ENCODE measurements at places on chromosomes 6 and 20.
A peak's percentile ranks its signal among the peaks of the same experiment; 100 is the strongest.

- peaks cover 21% of the 10 kb centered on the region for H3K4me1 ChIP-seq
- no peak overlapping the region for H3K27ac ChIP-seq
- DNase-seq: no peak
- H3K36me3 ChIP-seq: no peaks in the 10 kb centered on the region
- H3K27me3 ChIP-seq: peaks cover 2% of the 10 kb centered on the region
These were observed 34.1 kb upstream of the TMEM14A start for GRCh38 chr6:52636830-52637229.

- no peaks in the 10 kb centered on the region for H3K36me3 ChIP-seq
- H3K27ac ChIP-seq: no peak overlapping the region
- DNase-seq: no peak
- H3K27me3 ChIP-seq: peaks cover 2% of the 10 kb centered on the region
- H3K4me3 ChIP-seq: no peak overlapping the region
These were observed 47.5 kb downstream of the OSTM1 start for GRCh38 chr6:108027056-108027455.

GRCh38 chr20:2680046-2680445, 12.5 kb upstream of the EBF4 start:
- H3K4me3 ChIP-seq: no peak overlapping the region
- DNase-seq: no peak
- peaks cover 43% of the 10 kb centered on the region for H3K27me3 ChIP-seq

DNA sequence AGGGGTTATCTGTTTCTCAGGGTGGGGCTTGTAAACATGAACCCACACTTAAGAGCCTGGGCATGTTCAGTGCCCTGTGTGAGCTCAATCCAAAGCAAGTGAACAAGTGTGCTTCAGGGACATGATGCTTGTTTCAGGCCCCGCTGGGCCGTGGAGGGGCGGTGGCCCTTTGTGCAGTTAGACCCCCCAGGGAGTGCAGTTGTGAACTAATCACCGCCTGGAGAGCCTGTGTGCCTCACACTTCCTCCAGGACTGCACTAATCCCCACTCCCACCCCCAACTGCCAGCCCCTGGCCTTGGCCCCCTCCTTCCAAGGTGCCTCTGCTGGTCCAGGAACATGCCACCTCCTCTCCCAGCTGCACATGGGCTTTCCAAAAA, 58.1 kb downstream of the RREB1 start:
- H3K36me3 ChIP-seq: peaks cover 13% of the 10 kb centered on the region
- H3K27ac ChIP-seq: no peak overlapping the region
- DNase-seq: no peak
- H3K27me3 ChIP-seq: no peaks in the 10 kb centered on the region
- no peak overlapping the region for H3K4me3 ChIP-seq

DNA sequence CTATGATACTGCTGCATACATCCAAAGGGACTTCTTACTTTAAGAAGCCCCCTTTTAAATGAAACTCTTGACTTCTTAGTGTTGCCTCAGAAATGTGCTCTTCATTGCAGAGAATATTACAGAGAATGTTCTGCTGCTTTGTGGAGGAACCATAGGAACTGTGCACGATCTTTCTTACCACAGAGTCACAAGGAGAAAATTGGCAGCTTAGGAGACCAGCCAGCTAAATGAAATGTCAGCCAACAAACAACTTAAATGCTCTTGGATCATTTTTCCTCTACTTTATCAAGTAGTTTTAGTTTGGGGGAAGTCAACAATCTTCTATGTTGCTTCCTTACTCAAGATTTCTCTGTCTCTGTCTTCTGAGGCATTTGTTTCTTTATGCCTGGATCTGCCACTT, 125.9 kb upstream of the MLIP start:
- H3K27ac ChIP-seq: peak overlapping the region; percentile 78
- H3K36me3 ChIP-seq: no peaks in the 10 kb centered on the region
- peaks cover 55% of the 10 kb centered on the region for H3K4me1 ChIP-seq
- no peak for DNase-seq
- H3K27me3 ChIP-seq: no peaks in the 10 kb centered on the region
- H3K4me3 ChIP-seq: peak overlapping the region; percentile 64

GRCh38 chr6:170298688-170299087, 7.8 kb upstream of the DLL1 start:
- H3K27ac ChIP-seq: no peak overlapping the region
- H3K4me1 ChIP-seq: no peaks in the 10 kb centered on the region
- peaks cover 9% of the 10 kb centered on the region for H3K36me3 ChIP-seq
- peaks cover 41% of the 10 kb centered on the region for H3K27me3 ChIP-seq
- no peak for DNase-seq

DNA sequence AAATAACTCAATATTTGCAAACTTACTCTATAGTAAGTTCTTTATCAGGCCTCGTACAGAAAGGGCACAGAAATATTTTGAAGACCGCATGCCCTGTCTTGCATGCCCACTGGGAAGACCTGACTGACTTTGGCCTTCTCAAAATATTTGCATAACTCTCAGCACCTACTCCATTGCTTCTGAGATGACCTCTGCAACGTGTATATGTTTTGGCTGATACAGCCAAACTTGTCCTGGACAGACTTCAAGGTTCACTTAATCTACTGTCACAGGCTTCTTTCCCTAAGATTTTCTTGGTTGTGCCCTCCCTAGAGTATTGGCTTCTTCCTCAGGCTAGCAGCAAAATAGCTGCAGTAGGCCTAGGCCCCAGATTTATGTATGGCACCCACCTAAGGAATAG, 21.5 kb upstream of the SERINC3 start:
- peaks cover 3% of the 10 kb centered on the region for H3K27me3 ChIP-seq
- H3K27ac ChIP-seq: no peak overlapping the region

GRCh38 chr6:26003102-26003694, 40.6 kb downstream of the TRIM38 start:
- H3K27me3 ChIP-seq: peaks cover 2% of the 10 kb centered on the region
- peaks cover 10% of the 10 kb centered on the region for H3K4me1 ChIP-seq
- H3K36me3 ChIP-seq: no peaks in the 10 kb centered on the region
- no peak overlapping the region for H3K4me3 ChIP-seq

GRCh38 chr6:158920311-158920905, 79.6 kb downstream of the RSPH3 start:
- no peak overlapping the region for H3K27ac ChIP-seq
- H3K4me1 ChIP-seq: peaks cover 30% of the 10 kb centered on the region
- no peak for DNase-seq
- H3K4me3 ChIP-seq: no peak overlapping the region
- H3K36me3 ChIP-seq: no peaks in the 10 kb centered on the region
- peaks cover 4% of the 10 kb centered on the region for H3K27me3 ChIP-seq

DNA sequence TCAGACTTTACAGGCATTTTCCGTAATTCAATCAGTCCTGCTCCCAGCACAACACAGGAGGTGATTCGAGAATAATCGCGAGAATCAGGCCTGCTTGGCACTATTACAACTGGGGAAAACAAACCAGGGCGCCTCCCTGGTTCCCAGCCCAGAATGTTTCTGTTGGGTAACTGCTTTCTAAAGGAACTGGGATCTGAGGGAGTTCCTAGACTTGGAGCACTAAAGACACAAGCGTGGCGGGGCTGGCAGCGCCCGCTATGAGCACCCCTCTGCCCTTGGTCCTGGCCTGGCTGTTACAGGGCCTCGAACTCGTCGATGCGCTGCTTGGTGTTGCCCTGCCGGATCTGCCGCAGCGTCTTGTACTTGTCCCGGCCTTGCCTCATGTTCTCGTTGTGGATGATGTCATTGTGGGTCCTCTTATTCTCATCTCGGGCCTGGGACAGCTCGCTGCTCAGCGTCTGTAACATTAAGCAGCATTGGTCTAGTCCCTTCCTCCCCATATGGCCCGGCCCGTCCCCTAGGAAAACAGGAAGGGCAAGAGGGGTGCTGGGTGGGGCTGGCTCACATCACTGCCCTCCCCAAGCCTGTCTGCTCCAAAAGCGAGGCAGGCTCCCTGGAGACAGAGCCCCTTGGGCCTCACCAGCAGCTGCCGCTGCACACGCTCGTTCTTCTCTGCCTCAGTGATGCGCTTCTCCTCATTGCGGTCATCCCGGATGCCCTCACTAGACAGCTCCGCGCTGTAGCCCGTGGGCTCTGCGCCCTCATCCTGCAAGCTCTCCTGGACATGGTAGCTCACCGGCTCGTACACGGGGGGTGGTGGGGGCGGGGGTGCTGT, 52.3 kb downstream of the EZR start:
- DNase-seq: no peak
- peaks cover 52% of the 10 kb centered on the region for H3K36me3 ChIP-seq
- peak overlapping the region; percentile 43 for H3K27ac ChIP-seq
- H3K4me1 ChIP-seq: no peaks in the 10 kb centered on the region

- no peaks in the 10 kb centered on the region for H3K36me3 ChIP-seq
- peaks cover 6% of the 10 kb centered on the region for H3K27me3 ChIP-seq
- no peak within 1 kb of the TSS for H3K27ac ChIP-seq
- peak within 1 kb of the TSS; percentile 82 for H3K4me3 ChIP-seq
- H3K4me1 ChIP-seq: peaks cover 7% of the 10 kb centered on the region
These were observed at the start of gene PKIB for GRCh38 chr6:122609881-122610689. TSS of gene PKIB (plus strand) at chr6:122610405. CDS start at chr6:122717795, 107,390 bp downstream.

GRCh38 chr6:23174781-23175361, 605.5 kb downstream of the HDGFL1 start:
- DNase-seq: peak; percentile 84
- H3K4me1 ChIP-seq: peaks cover 43% of the 10 kb centered on the region
- peak overlapping the region; percentile 88 for H3K4me3 ChIP-seq
- H3K27me3 ChIP-seq: peaks cover 2% of the 10 kb centered on the region
- peak overlapping the region; percentile 89 for H3K27ac ChIP-seq

DNA sequence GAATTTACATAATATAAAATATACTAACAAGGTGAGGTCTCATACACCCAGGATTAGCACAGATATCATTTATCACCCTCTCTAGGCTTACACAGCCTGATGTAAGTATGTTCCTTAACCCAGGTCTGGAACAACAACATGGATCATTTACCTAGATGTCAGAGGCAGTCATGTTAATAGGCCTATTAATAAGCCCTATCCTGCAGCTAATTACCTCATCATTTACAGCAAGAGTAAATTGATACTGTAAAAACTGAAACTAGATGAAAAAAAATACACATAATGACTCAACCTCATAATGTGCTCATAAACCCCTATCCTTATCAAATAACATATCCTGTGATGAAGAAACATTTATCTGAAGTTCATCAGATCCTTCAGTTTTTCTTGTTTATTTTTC, 334.3 kb upstream of the MANEA start:
- no peak for DNase-seq
- no peak overlapping the region for H3K4me3 ChIP-seq
- no peak overlapping the region for H3K27ac ChIP-seq

DNA sequence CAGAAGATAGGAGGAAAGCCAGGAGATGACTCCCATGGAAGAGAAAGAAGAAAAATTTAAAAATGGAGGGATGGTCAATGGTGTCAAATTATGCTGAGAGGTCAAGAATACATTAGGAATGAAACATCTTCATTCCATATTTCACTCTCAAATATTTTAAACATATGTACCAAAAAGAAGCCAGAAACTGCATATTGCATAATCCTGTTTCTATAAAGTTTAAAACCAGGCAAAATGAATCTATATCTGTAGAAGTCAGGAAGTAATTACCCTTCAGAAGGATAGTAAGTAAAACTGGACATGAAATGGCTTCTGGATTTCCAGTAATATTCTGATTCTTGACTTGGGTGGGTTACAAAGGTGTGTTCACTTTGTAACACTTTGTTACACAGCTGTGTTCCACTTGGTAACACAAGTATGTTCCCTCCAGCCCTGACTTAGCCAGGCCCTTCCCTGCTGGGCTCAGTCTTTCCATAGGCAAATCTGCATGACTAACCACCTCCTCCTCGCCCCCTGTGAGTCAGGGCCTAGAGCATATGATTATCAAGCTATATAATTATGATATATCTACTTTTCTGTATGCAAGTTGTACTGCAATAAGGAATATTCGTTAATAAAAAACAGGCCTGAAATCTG, 20.2 kb upstream of the C6orf141 start:
- H3K4me3 ChIP-seq: no peak overlapping the region
- H3K27ac ChIP-seq: no peak overlapping the region
- no peaks in the 10 kb centered on the region for H3K4me1 ChIP-seq
- H3K27me3 ChIP-seq: no peaks in the 10 kb centered on the region
- H3K36me3 ChIP-seq: no peaks in the 10 kb centered on the region
- no peak for DNase-seq

Measured in HFFc6 (cell line).